ENCODE measurements at places on chromosomes 3 and 15.

- DNase-seq, result no peak
Measured at GRCh38 chr15:67240235-67241131, 14.0 kb downstream of the AAGAB start.

- DNase-seq, result no peak
Measured at GRCh38 chr3:161893972-161894371, 397.4 kb downstream of the OTOL1 start.

DNA sequence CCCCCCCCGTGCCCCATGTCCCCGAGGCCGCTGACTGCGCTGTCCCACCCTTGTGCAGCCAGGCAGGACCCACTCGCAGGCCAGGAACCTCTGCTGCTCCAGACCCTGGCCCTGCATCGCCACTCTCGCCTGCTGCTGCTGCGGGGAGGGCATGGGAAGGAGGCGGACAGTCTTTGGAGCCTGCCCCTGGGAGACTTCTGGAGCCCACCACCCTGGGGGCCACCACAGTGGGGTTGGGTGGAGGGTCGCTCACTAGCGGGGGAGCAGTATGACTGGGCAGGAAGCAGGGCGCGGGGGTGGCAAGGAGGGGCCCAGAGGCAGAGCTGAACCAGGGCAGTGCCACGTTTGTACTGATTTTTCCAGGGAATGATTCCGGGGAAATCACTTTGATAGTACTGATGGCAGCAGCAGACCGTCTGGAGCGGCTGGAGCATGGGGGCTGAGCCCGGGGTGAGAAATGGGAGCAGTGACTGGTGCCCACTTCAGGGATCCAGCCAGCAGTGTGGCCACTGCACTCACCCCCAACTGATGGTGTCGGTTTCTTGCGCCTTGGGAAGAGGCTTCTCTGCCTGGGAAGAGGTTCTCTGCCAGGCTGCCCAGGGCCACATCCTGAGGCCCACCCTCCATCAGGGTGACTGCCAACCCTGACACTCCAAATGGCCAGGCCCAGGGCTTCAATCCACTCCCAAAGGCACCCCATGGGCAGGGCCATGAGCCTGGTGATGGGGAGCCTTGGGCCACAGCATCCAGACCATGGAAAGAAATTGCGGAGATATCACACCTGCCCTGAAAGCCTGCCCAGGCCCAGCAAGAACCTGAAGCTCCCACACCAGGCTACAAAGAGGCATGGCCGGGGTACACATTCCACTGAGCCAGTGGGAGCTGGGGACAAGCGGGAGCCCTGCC, 53.7 kb downstream of the LSAMP start:
- no peak for DNase-seq

- no peak for DNase-seq
Measured at GRCh38 chr3:2041931-2042330, 56.7 kb upstream of the CNTN4 start.

DNA sequence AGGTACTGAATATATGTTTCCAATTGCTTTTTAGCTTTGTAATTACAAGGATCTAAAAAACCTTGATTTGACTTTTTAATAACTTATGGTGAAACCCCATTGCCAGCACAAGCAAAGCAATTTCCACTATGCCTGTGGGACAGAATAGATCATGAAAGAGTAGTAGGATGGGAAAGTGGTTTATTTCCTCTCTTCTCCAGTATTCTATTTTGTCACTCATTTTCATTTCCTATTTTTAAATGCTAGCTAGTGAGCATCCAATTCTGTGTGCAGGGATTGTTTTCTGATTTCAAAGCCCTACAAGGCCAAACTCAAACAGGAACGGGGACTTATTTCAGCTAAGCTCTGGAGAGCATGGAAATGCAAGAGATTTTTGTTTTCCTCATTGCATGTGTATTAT, 132.0 kb upstream of the TGFBR2 start:
- no peak for DNase-seq

DNA sequence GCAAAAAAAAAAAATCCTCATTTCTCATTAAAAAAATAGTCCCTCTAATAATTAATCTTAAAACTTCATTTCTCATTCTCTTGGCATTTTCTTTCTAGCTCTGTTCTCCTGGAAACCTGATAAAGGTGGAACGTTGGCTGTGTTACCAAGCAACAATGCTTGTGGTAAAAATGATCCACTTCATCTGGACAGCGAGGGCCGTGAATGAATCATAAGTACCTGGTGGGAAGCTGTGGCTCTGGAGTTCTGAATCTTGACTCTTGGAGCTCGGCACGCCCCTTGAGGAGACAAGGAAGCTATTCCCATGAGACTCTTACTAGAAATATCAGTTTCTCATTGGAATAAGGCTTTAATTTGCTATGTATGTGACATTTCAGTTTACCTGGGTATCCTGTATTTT, 32.5 kb downstream of the BCL2L10 start:
- no peak for DNase-seq

- no peak for DNase-seq
Measured at GRCh38 chr15:26974120-26974780, 3.3 kb downstream of the GABRG3 start.

DNA sequence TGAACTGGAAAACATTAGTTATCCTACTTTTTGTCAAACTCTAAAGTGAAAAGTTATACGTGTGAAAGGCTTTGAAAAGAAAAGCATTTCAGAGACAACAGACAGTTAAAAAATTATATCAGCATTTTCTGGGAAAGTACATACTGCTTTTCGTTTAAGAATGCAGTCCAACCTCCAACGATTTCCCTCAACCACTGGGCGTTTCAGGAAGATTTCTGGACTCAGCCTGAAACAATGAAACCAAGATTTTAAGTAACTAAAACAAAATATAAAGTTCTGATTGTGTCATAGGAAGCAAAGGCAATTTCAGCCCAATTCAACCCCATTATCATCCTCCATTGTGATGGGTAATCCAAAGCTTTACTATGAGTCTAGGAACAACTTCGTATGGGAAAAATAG, 110.7 kb downstream of the PLD1 start:
- DNase-seq, result no peak

DNA sequence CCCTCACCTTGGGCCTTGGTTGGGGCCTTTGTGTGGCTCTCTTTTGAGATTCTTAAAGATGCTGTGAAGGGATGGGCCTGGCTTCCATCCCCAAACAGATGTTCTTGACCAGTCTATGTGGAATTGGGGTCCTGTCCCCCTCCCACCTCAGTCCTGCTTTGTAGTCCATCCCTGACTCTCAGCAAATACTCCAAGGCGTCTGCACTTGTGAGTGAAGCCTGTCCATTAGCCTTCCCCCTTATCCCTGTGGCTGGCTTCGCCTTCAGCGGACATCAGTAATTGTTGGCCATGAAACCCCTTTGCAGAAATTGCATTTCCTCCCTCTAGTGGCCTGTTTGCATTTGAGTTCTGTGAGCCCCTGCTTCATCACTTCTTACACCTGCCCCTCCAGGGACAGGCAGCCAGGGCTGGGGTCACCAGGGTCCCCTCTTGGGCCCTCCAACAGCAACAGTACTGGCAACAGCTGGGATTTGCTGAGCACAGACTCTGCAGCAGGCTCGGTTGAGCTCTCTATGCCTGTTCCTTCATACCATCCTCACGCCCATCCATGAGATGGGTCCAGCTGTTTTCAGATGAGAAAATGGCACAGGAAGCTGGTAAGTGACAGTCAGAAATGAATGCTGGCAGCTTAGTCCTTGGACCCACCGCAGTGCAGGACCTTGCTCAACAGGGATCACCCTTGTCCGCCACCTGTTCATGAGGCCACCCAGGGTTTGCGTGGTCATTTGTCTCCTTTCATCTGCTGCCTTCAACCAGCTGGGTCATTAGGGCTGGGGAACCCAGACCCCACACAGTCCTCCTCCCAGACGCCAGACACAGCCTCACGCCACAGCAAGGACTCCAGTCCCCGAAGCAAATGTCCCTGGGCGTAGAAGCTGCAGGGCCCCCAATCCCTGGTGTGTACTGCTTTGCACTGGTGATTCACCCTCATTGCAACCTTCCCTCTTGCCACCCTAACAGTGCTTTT, 8.9 kb upstream of the LRRK1 start:
- DNase-seq, result no peak

- DNase-seq, result no peak
Measured at GRCh38 chr15:29220852-29221251, 48.8 kb downstream of the NSMCE3 start.

Measured in stimulated activated CD4-positive, alpha-beta T cell treated with anti-CD3 and anti-CD28 coated beads, Interleukin-1b, Interleukin-23, amount 100 ng/mL, for 1 hour (primary cell).